ENCODE measurements at places on chromosomes 6 and 20.
A peak's percentile ranks its signal among the peaks of the same experiment; 100 is the strongest.

GRCh38 chr6:149840345-149841075 is 23.6 kb downstream of the LRP11 start:
- DNase-seq, result no peak

- no peak for DNase-seq
These were observed 13.0 kb upstream of the SNHG17 start for GRCh38 chr20:38447931-38448675.

DNA sequence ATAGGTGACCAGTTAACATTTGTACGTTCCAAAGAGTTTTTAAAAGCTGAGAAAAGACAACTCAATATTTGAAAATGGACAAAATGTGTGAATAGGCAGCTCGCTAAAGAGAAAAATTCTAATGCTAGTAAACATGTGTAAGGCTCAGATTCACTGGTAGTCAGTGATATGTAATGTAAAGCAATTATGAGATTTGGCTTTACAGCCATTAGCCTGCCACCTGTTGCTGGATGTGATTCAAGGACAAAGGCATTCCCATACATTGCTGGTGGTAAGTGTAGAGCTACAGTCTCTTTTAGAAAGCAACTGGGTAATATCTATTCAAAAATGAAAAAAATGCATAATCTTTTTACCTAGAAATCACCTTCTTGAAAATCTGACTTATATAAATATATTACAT is 114.3 kb downstream of the COL19A1 start:
- DNase-seq, result no peak

DNA sequence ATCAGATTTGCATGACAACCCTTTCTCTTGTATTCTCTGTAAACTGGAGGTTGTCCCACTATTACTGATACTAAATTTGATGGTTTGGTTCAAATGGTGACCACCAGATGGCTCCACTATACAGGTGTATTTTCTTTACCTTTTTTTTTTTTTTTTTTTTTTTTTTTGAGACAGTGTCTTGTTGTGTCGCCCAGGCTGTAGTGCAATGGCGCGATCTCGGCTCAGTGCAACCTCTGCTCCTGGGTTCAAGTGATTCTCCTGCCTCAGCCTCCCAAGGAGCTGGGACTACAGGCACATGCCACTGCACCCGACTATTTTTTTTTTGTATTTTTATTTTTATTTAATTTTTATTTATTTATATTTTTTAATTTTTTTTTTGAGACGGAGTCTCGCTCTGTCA is 6.6 kb upstream of the WTAP start:
- no peak for DNase-seq

- DNase-seq, result no peak
These were observed 33.2 kb downstream of the RANBP9 start for GRCh38 chr6:13678255-13678983.

DNA sequence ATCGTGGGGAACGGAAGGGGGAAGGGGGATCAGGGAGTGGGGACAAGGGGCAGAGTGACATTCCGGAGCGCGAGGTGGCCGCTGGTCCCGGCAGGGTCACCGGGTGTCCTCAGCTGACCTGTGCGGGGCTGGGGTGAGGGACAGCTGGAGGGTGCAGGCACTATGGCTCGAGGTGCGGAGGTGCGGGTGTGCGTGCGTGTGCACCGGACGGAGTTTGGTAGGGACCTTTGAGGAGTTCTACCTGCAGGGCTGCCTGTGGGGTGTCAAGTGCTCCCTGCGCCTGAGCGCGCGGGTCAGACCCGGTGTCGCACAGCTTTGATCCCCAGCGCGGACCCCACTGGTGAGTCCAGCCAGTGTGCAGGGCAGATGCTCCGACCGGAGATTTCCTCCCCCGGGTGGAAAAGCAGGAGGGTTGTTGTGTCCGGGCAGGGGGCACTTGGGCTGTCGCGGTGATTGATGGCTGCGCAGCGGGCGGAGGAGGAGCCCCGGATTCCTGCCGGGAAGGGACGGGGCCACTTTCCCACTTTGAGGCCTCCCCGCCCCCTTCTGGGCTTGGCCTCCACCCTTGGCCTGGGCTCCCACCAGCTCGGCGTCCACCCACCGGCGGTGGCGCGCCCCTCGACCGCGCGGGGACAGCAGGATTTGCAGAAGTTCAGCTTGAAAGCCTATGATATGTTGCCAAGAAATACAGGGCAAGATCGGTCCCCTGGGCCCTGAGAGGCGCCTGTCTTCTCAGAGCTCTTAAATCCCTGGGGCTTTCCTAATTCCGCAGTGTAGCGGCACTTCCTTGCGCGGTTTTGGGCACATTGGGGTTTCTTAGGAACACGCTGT is 658 bp downstream of the RIN2 start:
- peak; percentile 83 for DNase-seq

- no peak for DNase-seq
These were observed 16.3 kb downstream of the SAMD3 start for GRCh38 chr6:130206479-130206878.

DNA sequence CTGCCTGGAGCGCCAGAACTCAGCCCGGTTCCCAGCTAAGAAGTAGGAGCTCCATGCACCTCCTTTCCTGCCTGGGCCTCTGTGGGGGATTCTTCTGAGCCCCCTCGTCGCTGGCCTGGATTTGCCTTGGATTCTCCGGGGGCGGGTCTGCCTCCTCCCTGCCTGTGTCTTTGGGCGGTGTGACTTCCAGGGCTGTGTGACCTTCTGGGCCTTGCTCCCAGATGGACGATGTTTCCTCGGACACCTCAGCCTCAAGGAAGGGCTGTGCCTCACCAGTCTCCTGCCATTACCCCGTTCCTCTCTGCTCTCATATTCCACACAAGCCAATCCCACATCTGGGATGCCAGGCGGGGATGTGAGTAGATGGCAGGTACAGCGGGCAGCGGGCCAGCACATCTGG is 76.8 kb downstream of the ERMARD start:
- DNase-seq, result peak; percentile 43

DNA sequence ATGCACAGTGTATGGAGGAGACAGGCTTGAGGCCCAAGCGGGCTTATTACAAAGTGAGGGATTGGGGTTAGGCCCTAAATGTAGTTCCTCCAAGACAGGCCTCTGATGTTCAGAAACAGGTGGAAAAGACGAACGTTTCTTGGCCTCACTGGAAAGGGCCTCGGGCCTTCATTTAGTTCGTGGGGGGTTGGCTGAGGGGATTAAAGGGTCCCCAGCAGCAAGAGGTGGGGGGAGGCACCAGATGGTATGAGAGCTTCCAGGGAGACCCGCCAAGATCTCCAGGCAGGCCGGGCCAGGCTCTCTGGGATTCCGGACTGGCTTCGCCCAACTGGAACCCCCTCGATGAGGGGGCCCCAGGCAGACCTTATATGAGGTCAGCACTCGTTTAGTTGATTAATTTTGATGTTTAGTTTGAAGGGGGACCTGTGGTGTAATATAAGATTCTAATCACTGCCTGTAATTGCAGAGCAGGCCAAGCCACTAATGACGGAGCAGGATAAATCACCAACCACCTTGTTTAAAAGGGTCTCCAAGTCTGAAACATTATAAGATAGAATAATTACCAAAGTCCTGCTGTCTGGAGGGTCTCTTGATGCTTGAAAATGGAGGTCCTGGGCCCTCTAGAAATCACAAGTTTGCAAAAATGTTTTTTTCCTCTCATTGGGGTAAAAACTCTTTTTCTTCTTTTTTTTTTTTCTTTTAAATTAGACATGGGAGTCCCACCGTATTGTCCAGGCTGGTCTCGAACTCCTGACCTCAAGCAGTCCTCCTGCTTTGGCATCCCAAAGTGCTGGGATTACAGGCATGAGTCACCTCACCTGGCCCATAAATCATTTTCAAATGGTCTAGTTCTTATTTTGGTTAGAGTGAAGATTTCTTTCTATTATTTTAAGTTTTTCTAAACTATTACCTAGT is 2.2 kb downstream of the HMGA1 start:
- no peak for DNase-seq

DNA sequence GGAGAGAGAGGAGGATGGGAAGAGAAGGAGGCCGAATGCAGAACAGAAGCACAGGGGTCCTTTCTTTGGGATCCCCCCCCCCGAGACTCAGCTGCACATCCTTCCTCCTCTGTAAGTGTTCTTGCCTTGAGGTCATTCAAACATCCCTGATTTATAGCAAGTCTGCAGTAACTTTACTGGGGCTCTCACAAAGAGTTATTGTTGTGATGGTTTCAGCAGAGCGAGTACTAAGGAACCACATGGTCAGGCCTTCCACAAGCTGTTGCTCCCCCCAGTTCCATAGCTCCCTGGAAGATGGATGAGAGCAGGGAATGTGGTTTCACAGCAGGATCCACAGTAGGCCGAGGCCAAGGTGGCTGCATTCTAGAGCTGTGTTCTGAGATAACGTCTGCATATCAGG is 351.4 kb upstream of the CDH4 start:
- DNase-seq, result no peak

GRCh38 chr20:16311756-16312155 is 261.5 kb downstream of the KIF16B start:
- DNase-seq, result no peak

DNA sequence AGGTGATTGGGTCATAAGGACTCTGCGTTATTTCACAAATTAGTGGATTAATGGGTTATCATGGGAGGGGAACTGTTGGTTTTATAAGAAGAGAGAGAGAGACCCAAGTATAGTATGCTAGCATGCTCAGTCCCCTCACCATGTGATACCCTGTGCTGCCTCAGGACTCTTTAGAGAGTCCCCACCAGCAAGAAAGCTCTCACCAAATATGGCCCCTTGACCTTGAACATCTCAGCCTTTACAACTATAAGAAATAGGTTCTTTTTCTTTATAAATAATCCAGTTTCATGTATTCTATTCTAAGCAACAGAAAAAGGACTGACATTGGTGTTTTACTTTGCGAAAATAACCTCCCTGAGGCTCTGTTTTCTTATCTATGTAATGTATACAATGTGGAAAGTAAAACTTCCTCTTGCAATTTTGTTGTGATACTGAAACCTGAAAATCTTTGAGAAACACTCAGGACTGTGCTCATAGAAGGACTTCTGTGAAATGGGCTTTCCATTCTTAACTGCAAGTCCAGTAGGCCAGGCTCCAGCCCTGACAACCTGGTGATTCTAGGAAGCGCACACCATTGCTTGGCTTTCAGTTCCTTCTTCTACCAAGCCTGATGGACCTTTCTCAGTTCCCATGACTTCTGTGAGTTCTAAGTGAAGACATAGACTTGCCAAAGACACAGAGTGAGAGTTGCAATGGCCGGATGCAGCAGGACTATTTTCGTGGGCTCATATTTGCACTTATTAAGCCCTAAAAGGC is 21.9 kb downstream of the SIRPD start:
- DNase-seq, result no peak

DNA sequence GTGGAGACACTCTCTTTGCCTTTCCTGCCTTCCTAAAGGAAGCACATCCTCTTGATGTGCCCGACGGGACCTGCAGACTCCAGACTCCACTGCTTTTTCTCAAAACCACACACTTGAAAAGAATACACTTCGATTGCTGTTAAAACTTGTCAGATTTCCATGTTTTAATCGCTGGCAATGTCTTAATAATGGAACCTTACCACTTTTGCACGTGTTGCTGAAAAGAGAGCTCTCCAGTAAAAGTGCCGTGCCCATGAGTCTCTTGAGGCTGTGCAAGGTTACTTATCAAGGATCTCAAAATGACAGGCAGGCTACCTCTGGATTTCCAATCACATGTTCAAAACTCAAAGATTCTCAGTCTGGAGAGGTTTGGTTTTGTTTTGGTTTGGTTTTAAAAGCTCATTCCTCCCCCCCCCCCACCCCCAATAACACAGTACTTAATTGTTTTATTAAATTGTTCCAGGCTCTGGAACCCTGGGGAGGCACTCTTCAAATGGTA is 12.0 kb upstream of the TFAP2A start:
- DNase-seq, result no peak

GRCh38 chr6:168169624-168170023 is 90.6 kb upstream of the FRMD1 start:
- no peak for DNase-seq

GRCh38 chr6:7489376-7489775 is 52.1 kb upstream of the DSP start:
- no peak for DNase-seq

GRCh38 chr6:157406661-157407060 is 25.7 kb downstream of the ZDHHC14 start:
- no peak for DNase-seq

DNA sequence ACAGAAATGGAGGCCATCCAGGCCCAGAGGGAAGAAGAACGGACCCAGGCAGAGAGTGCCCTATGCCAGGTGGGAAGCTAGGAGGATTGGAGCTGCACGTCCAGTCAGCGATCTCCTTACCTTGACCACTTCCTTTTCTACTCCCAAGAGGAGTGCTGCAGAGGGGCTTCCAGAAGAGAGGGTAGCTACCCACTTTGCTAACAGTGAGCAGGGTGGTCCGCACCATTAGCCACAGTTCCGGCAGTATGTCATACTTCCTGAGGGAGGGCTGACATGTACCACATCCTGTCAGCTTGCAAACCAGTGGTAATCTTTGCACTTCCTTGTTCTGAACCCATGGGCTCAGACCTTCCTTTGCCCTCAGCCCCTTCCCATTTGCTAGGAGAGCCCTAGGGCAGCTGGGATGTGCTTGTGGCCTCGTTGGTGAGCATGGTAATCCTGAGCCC is 35.4 kb downstream of the CEP250 start:
- no peak for DNase-seq

GRCh38 chr6:1619673-1620503 is 10.2 kb downstream of the FOXC1 start:
- DNase-seq, result peak; percentile 76

GRCh38 chr6:122751326-122751725 is 28.2 kb upstream of the FABP7 start:
- DNase-seq, result no peak

GRCh38 chr6:69895396-69895795 is 29.0 kb downstream of the COL19A1 start:
- no peak for DNase-seq

GRCh38 chr6:11526156-11526505 is 11.4 kb upstream of the TMEM170B start:
- no peak for DNase-seq

- DNase-seq, result no peak
These were observed 61.2 kb downstream of the GFOD1 start for GRCh38 chr6:13425943-13426931.

DNA sequence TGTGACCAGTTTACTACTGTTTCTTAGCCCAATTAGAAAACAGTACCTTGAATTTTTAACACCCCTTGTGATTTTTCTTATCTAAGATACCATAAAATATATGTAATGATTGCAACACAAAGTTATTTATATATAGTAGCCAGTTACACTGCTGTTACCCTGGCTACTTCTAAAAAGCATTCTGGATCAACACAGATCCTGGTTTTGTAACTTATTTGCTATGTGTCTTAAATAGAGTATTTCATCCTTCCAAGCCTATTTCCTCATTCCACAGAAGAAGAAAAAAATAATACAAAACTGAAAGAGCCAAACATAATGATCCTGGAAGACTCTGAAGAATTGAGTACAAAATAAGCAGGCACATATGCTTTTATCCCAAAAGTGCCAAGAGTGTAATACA is 19.0 kb upstream of the GSTA4 start:
- DNase-seq, result no peak

GRCh38 chr20:48012401-48012974 is 227.2 kb upstream of the SULF2 start:
- no peak for DNase-seq

- DNase-seq, result no peak
These were observed 527 bp upstream of the DOK5 start for GRCh38 chr20:54474866-54475265.
